Glutamatergic neuron (in vitro differentiated cells): ENCODE measurements at places on chromosomes 7 and 10.

GRCh38 chr7:150788474-150789269, 11.5 kb downstream of the TMEM176B start:
- H3K27ac ChIP-seq, result no peak overlapping the region
- H3K4me1 ChIP-seq, result no peaks in the 10 kb centered on the region
- DNase-seq, result no peak
- H3K27me3 ChIP-seq, result peaks cover 3% of the 10 kb centered on the region

DNA sequence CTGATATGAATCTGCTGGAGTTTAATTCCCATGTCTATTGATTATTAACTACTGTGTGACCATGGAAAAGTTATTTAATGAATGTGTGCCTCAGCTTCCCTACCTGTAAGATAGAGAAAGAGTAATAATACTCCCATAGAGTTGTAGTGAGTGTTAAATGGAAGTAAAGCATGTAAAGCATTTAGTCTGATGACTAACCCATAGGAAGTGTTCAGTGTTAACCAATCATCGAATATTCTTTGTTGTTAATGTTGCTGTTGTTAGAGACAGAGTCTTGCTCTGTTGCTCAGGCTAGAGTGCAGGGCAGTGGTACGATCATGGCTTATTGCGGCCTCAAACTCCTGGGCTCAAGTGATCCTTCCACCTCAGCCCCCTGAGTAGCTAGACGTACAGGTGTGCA, 36.2 kb upstream of the CCDC6 start:
- H3K4me1 ChIP-seq, result no peaks in the 10 kb centered on the region
- H3K36me3 ChIP-seq, result no peaks in the 10 kb centered on the region
- no peak overlapping the region for H3K4me3 ChIP-seq
- DNase-seq, result no peak

DNA sequence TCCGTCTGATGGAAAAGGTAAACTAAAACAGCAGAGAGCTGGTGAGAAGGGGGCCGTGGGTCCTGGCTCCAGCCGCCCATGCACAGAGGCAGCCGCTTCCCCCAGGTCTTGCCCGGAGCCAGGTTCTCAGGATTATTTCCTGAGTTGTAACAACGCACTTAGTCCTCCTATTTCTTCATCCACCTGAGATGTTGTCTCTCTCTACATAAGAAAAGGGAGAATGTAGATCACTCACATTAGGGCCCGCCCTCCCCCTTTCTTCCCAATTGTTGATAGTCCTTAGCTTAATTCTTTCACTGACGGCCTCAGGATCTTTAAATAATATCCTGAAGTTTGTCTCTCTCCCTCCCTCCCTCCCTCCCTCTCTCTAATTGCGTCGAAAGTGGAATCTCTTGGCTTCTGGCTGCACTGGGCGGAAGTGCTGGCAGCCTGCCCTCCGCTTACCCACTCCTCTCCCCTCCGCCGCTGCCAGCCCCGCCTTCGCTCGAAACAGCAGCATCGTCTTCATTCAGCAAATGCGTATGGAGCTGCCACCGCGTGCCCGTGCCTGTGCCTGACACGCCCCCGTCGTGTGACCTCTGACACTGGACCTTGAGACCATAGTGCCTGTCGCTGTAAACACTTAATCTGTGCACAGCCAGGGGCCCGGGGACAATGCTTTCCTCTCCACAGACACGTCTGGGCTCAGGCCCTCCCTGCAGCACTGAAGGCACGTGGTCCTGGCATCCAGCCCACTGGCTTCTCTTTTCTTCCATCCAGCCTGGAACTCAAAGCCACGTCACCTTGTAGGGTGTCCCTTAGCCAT, 174.5 kb upstream of the PPP2R2D start:
- H3K36me3 ChIP-seq, result no peaks in the 10 kb centered on the region
- DNase-seq, result no peak
- H3K27me3 ChIP-seq, result peaks cover 2% of the 10 kb centered on the region
- no peaks in the 10 kb centered on the region for H3K4me1 ChIP-seq
- H3K4me3 ChIP-seq, result no peak overlapping the region
- no peak overlapping the region for H3K27ac ChIP-seq

GRCh38 chr7:102821994-102822747, 73.4 kb downstream of the FAM185A start:
- H3K36me3 ChIP-seq, result no peaks in the 10 kb centered on the region
- no peaks in the 10 kb centered on the region for H3K27me3 ChIP-seq
- H3K4me1 ChIP-seq, result peaks cover 4% of the 10 kb centered on the region
- H3K4me3 ChIP-seq, result no peak overlapping the region

GRCh38 chr7:156475179-156475578, 165.4 kb upstream of the RNF32 start:
- H3K4me3 ChIP-seq, result no peak overlapping the region
- DNase-seq, result no peak
- H3K27me3 ChIP-seq, result no peaks in the 10 kb centered on the region
- H3K36me3 ChIP-seq, result peaks cover 9% of the 10 kb centered on the region

DNA sequence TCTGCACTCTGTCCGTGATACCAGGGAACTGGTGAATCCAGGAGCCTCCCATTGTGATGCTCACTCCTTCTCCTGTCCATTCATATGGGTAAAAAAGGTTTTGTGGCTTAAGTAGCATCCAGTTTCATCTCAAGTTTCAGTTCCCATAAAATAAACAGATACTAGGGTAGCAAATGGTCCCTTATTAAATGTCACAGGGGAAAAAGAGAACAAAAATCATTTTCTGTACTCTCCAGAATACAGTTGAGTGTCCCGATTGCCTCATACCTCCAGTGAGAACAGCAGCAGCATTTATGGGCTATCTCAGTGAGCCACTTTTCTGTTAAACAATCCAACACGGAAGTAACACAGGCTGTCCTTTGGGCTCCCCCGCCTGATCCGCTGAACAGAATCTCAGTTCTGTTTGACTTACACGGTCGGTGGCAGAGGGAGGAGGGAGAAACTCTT, 179.6 kb downstream of the CELF2 start:
- no peak overlapping the region for H3K4me3 ChIP-seq
- no peak overlapping the region for H3K27ac ChIP-seq
- H3K27me3 ChIP-seq, result peaks cover 2% of the 10 kb centered on the region
- H3K36me3 ChIP-seq, result no peaks in the 10 kb centered on the region
- peaks cover 14% of the 10 kb centered on the region for H3K4me1 ChIP-seq
- no peak for DNase-seq

GRCh38 chr10:132746801-132747625, 38.9 kb downstream of the NKX6-2 start:
- H3K27me3 ChIP-seq, result peaks cover 4% of the 10 kb centered on the region
- peaks cover 17% of the 10 kb centered on the region for H3K4me1 ChIP-seq
- no peak for DNase-seq
- no peak overlapping the region for H3K4me3 ChIP-seq
- no peaks in the 10 kb centered on the region for H3K36me3 ChIP-seq
- peak overlapping the region; percentile 55 for H3K27ac ChIP-seq

GRCh38 chr7:15219758-15220157, 317.2 kb upstream of the DGKB start:
- peak overlapping the region; percentile 13 for H3K27ac ChIP-seq
- H3K36me3 ChIP-seq, result no peaks in the 10 kb centered on the region
- H3K27me3 ChIP-seq, result peaks cover 3% of the 10 kb centered on the region
- peaks cover 21% of the 10 kb centered on the region for H3K4me1 ChIP-seq

- H3K4me3 ChIP-seq, result no peak overlapping the region
- H3K27ac ChIP-seq, result no peak overlapping the region
- no peaks in the 10 kb centered on the region for H3K27me3 ChIP-seq
- DNase-seq, result no peak
- H3K4me1 ChIP-seq, result no peaks in the 10 kb centered on the region
Measured at GRCh38 chr10:4939224-4940072, 23.8 kb upstream of the AKR1C1 start.

- H3K4me1 ChIP-seq, result no peaks in the 10 kb centered on the region
- DNase-seq, result peak; percentile 38
- H3K36me3 ChIP-seq, result peaks cover 4% of the 10 kb centered on the region
- peaks cover 14% of the 10 kb centered on the region for H3K27me3 ChIP-seq
Measured at GRCh38 chr10:13528875-13529713, at the start of gene BEND7. BEND7 (minus strand) TSS chr10:13529014; CDS start chr10:13528533, 481 bp downstream.

- H3K4me3 ChIP-seq, result peak overlapping the region; percentile 96
- peaks cover 29% of the 10 kb centered on the region for H3K4me1 ChIP-seq
- no peak for DNase-seq
- H3K36me3 ChIP-seq, result peaks cover 6% of the 10 kb centered on the region
Measured at GRCh38 chr7:105017657-105018365, 3.8 kb downstream of the KMT2E start.

DNA sequence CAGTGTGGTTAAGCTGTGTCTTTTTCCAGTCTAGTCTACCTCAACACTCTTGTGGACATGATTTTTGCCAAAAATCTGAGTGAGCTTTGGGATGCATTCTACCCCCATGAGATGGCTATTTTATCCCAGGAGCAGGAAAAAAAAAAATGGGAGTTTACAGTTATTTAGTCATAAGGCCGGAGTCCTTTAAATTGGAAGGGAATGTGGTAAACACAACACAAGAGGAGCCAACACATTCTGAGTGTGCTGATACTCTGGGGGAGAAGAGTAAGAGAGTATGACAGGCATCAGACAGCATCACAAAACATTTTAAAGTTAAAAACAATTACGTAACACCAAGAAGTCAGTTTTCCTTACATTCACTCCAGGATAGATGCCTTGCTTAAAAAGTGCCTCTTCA, 46.1 kb downstream of the C1GALT1 start:
- DNase-seq, result no peak
- H3K4me3 ChIP-seq, result no peak overlapping the region
- peaks cover 10% of the 10 kb centered on the region for H3K36me3 ChIP-seq
- no peaks in the 10 kb centered on the region for H3K27me3 ChIP-seq

- H3K27ac ChIP-seq, result peak overlapping the region; percentile 97
- peaks cover 11% of the 10 kb centered on the region for H3K27me3 ChIP-seq
- H3K4me3 ChIP-seq, result peak overlapping the region; percentile 54
- H3K4me1 ChIP-seq, result peaks cover 61% of the 10 kb centered on the region
Measured at GRCh38 chr10:74932648-74933047, 106.2 kb downstream of the KAT6B start.

DNA sequence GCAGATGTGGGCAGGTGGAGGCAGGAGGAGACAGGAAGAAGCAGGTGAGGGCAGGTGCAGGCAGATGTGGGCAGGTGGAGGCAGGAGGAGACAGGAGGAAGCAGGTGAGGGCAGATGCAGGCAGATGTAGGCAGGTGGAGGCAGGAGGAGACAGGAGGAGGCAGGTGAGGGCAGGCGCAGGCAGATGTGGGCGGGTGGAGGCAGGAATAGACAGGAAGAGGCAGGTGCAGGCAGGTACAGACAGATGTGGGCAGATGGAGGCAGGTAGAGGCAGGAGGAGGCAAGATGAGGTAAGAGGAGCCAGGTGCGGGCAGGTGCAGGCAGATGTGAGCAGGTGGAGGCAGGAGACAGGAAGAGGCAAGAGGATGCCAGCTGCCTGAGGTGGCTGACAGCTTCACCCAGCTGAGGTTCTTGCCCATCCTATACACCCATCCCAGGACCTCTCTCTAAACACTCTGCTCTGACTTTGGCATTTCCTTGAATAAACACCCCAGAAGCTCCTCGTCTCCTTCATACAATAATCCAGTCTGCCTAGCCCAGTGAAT, 33.0 kb downstream of the PTPRE start:
- H3K4me1 ChIP-seq, result no peaks in the 10 kb centered on the region
- peaks cover 6% of the 10 kb centered on the region for H3K27me3 ChIP-seq
- peaks cover 9% of the 10 kb centered on the region for H3K36me3 ChIP-seq
- DNase-seq, result no peak

- peaks cover 16% of the 10 kb centered on the region for H3K4me1 ChIP-seq
- H3K4me3 ChIP-seq, result no peak overlapping the region
- DNase-seq, result no peak
- H3K27ac ChIP-seq, result no peak overlapping the region
- H3K36me3 ChIP-seq, result no peaks in the 10 kb centered on the region
Measured at GRCh38 chr10:86798611-86799010, 42.2 kb downstream of the BMPR1A start.

DNA sequence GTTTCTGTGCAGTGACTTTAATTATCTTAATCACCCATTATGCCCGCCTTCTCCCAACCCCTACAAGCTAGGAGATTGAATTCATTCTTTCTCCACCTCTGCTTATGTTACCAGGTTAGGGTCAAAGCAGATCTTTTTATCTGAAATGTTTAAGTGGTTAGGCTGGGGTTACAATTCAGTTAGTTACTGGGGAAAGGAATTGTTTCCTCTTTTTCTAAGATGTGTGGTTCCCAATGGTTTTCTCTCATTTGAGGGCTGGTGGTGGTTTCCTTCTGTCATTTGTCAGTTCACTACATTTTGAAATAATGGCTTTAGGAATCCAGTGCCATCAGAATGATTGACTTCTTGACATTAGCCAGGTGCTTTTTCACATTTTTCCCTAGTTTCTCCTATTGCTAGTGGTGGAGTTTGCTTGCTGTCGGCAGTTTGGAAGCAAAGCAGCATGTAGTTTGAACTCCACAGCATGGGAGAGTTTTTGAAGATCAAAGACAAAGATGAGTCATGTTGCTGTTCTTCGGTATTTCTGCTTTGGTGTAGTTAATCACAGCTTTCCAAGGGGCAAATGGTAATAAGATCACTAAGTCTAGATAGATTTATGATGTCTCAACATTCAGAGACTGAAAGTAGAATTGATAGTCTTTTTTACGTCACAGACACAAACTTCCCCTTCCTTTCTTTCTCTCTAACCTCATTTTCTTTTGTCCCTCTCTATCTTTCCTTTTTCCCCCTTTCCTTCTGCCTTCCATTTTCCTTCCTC, 168.2 kb downstream of the SND1 start:
- DNase-seq, result no peak
- H3K4me1 ChIP-seq, result peaks cover 3% of the 10 kb centered on the region
- H3K4me3 ChIP-seq, result no peak overlapping the region
- no peaks in the 10 kb centered on the region for H3K36me3 ChIP-seq

GRCh38 chr10:34815185-34816084, at the start of gene PARD3:
PARD3 (minus strand) TSS chr10:34815296; CDS start chr10:34814995, 301 bp downstream.
- no peak within 1 kb of the TSS for H3K27ac ChIP-seq
- DNase-seq, result peak; percentile 83
- H3K4me1 ChIP-seq, result peaks cover 29% of the 10 kb centered on the region
- peak within 1 kb of the TSS; percentile 87 for H3K4me3 ChIP-seq
- H3K36me3 ChIP-seq, result no peaks in the 10 kb centered on the region

DNA sequence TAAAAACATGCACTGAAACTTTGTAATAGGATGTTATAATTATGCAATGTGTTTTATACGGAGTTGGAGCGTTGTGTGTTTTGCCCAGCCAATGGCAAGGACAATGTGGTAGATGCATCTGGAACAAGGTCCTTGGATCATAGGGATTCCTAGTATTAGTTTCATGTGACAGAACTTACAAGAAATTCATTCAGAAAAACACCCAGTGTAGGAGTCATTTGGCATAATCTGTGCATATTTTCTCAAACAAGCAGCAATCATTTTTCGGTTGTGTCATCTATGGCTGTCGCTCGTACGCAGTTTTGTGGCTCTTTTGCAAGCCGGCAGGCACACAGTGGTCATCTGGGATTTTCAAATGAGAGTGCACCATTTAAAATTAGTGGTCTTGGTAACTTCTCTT, 19.8 kb downstream of the CREB5 start:
- no peak for DNase-seq
- H3K36me3 ChIP-seq, result no peaks in the 10 kb centered on the region
- no peak overlapping the region for H3K4me3 ChIP-seq
- H3K27ac ChIP-seq, result no peak overlapping the region
- peaks cover 4% of the 10 kb centered on the region for H3K27me3 ChIP-seq

DNA sequence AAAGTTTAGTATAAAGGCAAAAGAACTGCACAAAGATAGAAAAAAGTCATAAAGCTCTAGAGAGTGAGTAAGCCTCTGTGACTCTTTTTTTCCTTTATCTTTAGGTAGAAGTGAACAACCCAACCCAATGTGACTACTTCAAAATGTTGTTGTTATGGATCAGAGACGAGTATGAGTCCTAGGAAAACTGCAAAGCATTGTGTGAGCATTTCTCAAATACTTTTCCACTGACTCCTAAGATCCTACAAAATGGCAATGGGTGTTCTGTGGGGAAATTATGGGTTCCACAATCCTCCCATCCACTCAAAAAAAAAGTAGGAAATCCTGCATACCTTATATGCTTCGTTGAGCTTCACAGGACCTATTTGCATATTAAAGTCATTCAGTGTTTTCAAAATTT, 177.1 kb downstream of the DGKI start:
- peaks cover 4% of the 10 kb centered on the region for H3K4me1 ChIP-seq
- H3K27ac ChIP-seq, result no peak overlapping the region
- peaks cover 2% of the 10 kb centered on the region for H3K27me3 ChIP-seq
- no peak for DNase-seq
